ENCODE measurements at places on chromosomes 11 and 22.
A peak's percentile ranks its signal among the peaks of the same experiment; 100 is the strongest.

DNA sequence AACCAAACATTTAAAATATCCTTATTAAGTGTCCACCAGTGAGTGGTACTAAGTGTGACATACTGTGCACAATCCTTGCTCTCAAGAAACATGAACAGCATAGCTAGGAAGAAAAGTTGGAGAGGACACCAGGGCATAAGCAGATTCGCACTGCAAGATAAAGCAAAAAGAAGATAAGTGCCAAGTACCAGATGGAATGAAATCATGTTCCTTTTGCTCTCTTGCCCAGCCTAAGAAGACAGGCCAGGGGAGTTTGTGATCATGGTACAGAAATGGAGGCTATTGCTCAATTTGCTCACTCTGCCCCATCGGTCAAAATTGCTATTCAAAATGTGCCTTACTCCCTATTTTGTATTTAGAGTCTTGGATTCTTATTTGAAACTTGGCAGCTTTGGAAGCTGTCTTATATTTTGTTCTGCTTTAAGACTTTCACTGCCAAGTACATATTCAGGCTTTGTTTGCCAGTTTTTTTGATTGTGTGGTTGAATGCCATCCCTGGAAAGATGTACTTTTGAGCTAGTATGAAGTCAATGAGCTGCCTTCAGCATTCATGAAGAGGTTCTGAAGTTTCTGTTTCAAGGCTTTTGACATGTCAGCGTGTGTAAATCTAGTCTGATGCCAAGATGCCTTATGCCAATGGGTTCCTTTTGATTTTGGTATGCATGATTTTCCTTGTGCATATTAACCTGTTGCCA, 90.3 kb downstream of the PAX6 start:
- DNase-seq, result no peak

DNA sequence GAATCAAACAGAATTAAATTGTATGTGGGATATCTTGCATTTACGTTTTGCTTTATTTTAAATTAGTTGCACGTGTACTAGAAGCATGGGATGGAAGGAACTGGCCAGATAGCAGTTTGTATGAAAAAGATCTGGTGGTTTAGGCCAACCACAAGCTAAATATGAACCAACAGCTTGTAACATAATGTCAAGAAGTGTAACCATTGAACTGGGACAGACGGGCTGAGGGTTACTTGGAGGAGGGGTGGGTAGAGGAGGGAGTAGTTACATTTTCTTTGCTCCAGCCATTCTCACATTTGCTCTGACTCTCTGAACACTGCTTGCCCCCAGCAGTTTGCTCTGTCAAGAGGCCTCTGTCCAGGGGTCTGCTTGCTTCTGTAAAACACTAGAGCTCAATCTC, 31.7 kb upstream of the CXCR5 start:
- DNase-seq, result no peak

DNA sequence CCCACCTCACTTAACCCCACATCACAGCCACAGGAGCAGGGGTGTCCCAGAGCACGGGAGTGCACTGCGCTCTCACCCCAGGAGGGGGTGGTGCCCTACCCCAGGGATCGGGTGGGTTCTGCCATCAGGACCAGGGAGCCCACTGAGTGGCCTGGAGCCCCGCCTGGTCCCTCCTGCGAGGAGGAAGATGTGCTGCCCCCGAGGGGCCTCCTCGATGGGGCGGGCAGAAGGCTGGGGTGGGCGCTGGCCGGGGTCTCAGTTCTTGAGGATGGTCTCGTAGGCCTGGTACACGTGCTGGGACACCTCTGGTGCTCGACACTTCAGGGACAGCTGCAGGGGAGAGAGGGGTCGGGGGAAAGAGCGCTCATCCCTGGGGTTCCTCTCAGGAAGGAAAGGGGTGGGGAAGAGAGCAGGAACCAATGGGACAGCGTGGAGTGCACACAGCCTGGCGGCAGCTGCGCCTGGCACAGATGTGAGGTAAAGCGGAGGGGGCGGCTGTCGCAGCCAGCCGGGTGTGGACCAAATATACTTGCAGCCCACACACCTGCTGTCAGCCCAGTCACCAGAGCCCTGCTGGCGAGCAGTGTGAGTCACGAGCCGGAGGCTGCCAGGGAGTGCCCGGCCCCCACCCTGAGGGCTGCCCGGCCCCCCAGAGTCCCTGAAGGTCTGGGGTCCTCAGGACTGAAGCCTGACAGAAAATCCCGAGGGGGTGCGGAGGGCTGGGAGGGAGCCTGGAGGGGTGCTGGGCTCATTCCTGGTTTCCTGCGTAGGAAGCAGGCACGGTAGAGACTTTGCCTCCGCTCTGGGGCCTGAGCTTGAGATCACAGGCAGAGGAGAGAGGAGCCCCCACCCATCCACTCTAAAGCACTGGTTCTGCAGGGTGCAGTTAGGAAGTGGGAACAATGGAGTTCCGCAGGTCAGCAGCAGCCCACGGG, 13.3 kb upstream of the RASL10A start:
- no peak for DNase-seq

GRCh38 chr11:12122083-12122482, 11.7 kb downstream of the MICAL2 start:
- no peak for DNase-seq

DNA sequence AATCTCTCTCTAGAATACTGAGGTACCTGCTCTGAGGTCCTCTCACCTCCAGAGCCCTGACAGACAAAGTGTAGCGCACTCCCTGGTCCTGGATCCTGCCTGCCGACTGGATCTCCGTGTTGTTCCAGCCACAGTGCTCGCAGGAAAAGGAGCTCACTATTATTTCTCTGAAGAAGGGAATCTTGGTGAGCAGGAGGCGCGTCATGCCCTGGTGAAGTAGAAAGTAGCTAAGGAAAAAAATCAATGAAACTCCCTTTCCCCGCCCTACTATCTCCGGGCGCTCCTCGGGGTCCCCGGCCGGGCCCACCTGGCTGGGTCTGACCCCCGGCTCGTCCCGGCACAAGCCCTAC, 412 bp downstream of the ZPR1 start:
- DNase-seq, result no peak

DNA sequence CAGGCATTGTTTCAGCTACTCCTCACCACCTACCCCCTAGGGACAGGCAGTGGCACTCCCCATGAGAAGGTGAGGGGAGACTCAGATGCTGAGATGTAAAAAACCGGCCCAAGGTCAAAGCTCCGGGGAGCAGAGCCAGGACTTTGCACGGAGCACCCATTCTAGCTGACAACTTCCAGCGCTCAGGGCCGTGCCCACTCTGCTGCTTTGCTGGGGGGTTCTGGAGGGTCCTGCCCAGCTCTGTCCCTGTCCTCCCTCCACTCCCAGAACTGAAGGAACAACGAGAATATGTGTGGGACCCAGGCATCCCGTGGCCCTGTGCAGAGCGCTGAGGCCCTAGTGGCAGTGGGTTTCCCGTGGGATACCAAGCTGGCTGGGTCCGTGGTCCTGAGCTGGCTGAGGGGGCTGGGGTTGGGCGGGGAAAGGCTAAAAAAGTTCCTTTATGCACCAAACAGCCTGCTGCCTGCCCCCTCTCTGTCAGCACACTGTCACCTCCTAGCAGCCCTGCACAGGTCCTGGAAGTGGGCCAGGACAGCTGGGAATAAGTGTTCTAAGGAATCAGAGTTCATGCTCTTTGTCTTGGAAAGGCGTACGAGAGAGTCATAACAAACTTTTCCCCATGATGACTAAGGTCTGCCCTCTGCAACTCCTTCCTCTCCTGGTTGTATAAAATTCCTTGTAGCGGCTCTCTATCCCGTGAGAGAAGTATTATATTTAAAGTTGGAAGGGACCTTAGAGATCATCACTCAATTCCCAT, 1.9 kb downstream of the MS4A10 start:
- DNase-seq, result peak; percentile 78

DNA sequence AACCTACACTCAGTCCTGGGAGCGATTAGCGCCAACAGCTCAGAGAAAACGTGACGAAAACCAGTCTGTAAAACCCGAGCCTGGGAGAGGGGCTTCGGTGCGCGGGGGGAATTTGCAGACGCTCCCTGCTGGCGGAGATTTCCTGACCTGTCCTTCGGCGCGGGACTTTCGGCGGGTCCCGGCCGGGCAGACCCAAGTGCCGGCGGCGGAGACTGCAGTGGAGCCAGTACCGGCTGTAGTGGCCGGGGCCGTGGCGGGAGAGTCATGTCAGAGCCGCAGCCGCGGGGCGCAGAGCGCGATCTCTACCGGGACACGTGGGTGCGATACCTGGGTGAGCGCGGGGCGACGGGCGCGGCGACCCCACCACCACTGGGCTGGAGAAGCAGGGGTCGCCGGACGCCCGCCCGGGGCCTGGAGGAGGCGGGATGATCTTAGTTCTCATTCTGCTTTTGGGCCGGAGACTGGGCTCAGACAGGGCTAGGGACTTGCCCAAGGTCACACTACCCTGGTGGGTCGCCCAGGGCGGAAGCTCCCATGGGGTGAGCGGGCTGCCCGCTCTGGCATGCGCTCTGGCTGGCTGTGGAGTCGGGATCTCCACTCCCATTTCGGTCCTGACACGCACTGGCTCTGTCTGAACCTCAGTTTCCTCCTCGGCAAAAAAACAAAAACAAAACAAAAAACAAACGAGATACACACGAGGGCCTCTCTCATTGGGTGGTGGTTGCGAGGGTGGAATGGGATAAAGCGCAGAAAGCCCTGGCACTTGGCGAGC, at the start of gene MTFP1:
TSS of gene MTFP1 (plus strand) at position 153 of the 772 bp plus-strand sequence. CDS start at position 265, 112 bp downstream.
- peak; percentile 75 for DNase-seq

DNA sequence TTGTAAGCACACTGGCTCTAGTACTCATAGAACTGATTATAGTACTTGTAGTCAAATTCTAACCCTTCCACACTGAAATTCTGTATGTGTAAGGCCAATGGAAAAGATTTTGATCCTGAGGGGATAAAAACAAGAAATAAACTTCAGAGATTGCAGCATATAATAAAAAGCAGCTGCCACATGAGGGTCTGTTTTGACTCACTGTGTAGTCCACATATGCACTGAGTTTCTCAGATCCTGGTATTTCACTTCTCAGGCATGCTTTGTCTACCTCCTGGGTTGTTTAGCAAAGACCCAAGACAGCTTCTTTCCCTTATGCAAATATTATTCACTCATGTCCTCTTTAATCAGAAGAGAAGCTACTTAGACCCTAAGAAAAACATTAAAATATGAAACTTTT, 71.1 kb upstream of the SLC5A12 start:
- DNase-seq, result no peak

- DNase-seq, result peak; percentile 38
Observed at GRCh38 chr11:68146704-68147474, 25.7 kb upstream of the CHKA start.

GRCh38 chr11:81959341-81959740, 774.3 kb downstream of the FAM181B start:
- no peak for DNase-seq

DNA sequence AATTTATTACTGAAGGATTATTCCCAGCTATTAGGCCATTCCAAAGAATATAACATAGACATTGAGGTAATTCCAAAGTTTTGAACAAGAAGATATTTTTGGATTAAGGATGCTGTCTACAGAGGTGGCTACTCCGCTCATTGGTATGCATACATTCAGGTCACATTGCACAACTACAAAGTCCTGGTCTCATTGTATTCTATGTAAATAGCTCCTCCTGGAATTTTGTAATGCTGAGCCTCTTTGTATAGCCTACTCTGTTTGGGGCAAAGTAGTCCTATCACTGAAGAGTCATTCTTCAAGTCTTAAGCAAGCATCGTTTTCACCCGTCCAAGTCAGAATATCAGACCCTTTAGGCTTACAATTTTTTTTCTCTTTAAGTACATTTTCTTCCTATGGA, 142.4 kb downstream of the KIF18A start:
- DNase-seq, result no peak

DNA sequence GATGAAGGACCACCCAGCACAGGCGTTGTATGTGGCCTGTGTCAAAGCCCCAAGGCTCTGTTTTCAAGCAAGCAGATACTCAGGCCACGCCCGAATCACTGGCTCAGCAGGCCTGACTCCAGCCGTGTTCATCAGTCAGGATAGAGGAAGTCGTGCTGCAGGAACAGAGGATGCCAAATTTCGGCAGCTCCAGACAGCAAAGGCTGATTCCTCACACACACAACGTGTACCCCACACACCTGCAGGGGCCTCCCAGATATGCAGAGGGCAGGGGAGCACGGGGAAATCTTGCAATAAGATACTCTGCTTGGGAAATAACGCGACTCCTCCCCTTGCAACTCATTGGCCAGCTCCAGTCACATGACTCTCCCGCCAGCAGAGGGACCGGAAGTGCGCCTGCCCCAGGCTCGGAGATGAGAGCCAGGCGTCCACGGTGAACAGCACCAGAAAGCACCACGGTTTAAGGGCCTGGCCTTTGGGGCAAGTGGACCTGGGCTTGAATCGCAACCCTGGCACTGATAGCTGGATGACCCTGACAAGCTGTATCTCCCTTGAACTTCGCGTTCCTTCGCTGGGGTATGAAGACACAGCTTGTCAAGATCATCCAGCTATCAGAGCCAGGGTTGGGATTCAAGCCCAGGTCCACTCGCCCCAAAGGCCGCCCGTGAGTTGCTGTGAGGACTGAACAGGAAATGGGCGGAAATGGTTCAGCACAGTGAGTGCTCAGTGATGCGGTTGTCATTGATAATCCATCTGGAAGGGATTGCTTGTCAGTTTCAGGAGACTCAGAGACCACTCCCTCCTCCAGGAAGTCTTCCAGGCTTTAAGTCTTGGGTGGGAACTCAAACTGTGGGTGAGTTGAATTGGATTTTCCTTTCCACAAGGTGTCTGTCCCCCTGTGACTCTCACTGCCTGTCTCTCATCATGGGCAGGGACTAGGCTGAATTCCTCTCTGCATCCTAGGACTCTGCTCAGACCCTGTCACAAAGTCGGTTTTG, 88.5 kb downstream of the MYEOV start:
- peak; percentile 55 for DNase-seq

DNA sequence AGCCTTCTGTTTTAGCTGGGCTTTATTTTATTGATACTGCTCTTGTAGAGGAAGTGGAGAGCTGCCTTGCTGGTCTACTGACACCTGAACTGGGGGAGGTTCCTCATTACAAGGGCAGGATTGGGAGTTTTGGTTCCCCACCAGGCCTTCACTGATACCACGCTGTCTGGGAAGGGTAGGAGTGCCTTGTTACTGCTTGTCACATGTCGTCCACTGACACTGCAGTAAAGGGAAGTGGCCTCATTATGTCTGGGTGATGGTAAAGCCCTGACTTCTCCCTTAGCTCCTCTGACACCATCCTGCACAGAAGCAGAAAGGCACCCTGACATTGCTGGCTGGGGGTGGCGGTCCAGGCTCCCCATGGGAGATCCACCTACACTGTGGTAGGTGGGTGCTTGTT, 38.7 kb upstream of the ELF5 start:
- DNase-seq, result no peak

DNA sequence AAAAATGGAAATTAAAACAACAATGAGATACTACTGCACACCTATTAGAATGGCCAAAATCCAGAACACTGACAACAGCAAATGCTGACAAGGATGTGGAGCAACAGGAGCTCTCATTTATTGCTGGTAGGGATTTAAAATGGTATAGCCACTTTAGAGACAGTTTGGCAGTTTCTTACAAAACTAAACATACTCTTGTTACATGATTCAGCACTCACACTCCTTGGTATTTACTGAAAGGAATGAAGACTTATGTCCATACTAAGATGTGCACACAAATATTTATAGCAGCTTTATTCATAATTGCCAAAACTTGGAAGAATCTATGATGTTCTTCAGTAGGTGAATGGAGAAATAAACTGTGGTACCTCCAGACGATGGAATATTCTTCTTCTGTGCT, 40.8 kb downstream of the PGM2L1 start:
- DNase-seq, result no peak
